T-helper 1 cell treated with Interleukin-12 subunit alpha and Interleukin-12 subunit beta and Interleukin-4 antibody, amounts not matched to agents 30 ng/mL and 1 ng/mL, for 36 hours (primary cell): ENCODE measurements at places on chromosomes 6 and 20. TPM values are rescaled to one million over a fixed set of nuclear protein-coding genes. Genes with fewer than 3 reads are reported as not detected.

Gene COL9A3
- 0.15 TPM in 1 of 2 replicates, not detected in the other for total RNA-seq

Gene OOEP
- total RNA-seq = 1.0 TPM in 2 replicates

Gene POLR3F
- total RNA-seq = 10.4 and 10.7 TPM in 2 replicates

Gene THBS2
- total RNA-seq = not detected in 2 replicates

Gene PDE7B
- total RNA-seq = 7.1 and 8.4 TPM in 2 replicates

Gene PFDN4
- total RNA-seq = 33.0 and 35.6 TPM in 2 replicates

Gene C6orf15
- total RNA-seq = not detected in 2 replicates

Gene TFAP2C
- total RNA-seq = not detected in 2 replicates
